CD4-positive, alpha-beta T cell treated with Interleukin-1 beta for 1 hour (primary cell): ENCODE measurements at places on chromosomes 16 and 17.

DNA sequence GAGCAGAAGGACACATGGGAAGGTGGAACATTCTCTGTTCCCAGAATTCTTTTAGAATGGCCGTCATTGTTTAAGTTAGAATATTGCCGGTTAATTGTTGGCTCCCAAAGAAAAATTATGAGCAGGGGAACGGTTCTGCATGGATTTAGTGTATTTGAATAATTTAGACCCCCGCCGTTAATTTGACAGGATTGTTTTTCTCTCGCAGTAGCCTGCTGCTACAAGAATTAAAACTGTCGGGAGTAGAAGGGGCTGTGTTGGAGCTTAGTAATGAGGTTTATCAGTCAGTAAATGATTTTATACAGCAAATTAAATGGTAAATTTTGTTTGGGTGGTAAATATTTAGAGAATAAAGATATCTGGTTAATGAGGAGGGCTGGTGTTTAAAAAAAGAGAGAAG lies 431.2 kb upstream of the DYNLRB2 start:
- no peak for DNase-seq

DNA sequence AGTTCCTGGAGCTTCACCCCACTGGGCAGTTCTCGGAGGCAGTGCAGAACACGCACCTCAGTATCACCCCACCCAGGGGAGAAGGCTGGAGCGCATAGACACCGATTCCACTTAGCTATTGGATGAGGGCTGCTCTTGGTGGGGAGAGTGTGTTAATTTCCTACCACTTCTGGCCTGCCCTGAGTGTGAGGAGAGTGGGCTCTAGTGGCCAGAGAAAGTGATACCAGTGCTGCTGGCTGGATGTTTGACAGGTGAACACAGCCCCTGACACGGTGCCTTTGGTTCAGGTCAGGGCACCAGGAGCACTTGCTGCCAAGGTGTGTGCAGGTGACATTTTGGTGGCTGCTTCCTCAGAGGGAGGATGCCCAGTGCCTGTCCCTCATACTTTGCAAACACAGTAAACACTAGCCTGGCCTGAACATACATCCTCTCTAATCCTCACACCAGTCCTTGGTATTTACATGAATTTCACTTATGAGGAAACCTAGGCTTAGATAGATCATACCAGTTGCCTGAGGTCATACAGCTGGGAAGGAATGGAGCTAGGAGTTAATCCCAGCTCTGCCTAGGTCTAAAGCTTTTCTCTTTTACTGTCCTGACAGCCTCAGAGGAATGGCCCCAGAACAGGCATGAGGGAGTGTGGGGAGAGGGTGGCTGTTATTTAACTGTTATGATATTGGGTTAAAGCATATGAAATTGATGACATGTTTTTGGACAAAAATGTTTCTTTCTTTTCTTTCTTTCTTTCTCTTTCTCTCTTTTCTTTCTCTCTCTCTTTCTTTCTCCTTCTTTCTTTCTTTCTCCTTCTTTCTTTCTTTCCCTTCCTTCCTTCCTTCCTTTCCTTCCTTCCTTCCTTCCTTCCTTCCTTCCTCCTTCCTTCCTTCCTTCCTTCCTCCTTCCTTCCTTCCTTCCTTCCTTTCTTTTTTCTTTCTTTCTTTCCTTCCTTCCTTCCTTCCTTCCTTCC lies 21.0 kb upstream of the ITGAX start:
- DNase-seq = peak; percentile 44

DNA sequence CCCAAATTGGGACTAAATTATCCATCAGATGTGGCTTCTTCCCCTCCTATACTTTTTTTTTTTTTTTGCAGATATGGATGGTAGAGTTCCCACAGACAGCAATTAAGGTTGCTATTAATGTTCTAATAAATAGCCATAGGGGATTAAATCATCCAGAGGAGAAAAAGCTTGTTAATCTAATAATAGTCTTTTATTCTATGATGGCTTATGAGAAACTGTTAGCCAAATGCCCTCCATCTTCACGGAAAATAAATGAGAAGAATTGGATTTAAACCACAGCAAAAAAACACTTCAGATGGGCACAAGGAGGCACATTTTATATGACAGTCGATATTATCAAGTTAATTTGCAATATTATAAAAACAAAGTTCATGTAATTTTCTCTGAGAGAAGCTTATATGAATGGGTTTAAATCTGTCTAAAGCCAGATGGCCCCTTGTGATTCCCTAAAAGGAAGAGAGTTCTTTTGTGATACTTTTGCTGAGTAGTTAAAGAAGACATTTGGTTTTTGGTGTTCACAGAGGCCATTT lies 5.1 kb upstream of the CAPNS2 start:
- DNase-seq = no peak

DNA sequence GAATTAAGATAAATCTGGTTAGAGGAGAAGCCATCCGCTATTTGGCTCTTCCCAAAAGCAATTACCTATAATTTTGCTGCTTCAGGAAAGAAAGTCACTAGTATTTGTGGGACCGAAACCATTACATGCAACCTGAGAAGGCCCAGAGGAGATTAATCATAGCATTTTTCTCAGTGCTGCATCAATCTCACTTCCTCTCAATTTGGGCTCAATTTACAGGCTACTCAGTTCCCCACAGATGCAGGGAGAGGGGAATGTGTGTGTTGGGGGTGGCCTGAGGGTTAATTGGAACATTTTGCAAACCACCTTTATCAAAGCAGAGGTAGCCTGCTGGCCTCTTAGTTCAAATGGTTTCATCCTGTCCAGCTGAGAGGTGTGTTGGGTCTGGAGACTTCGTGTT lies 394.7 kb upstream of the ASIC2 start:
- DNase-seq = no peak

DNA sequence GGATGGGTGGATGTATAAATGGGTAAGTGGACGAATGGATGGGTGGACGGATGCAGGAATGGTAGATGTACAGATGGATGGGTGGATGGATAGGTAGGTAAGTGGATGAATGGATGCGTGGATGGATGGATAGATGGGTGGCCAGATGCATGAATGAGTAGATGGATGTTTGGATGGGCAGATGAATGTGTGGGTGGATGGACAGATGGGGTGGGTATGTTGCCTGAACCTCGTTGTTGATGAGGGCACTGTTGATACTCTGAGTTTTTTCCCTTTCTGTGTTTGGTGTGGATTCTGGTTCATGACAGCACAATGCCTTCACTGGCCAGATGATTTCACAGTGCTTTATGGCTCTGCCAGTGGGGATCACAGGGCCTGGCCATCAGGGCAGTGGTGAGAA lies 208.3 kb downstream of the NPIPB11 start:
- no peak for DNase-seq

GRCh38 chr17:31511195-31511578 lies 119.7 kb downstream of the RAB11FIP4 start:
- DNase-seq = no peak

DNA sequence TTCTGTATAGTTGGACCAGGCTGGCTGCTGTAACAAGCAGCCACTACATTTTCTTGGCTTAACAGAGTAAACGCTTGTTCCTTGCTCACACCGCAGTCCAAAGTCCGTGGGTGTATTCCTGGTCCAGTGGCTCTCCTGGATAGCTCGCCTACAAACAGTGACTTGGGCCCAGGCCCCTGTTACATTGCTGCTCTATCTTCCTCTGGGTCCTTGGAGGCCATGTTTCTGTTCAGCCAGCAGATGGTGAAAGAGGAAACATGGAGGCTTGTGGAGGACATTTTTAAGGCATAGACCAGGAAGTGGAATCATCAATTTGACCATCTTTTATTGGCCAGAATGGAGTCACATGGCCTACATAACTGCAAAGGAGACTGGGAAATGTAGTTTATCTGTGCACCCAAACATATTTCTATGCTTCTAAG lies 55.1 kb downstream of the ATP2C2 start:
- peak; percentile 6 for DNase-seq

GRCh38 chr17:15233022-15233805 lies 31.9 kb downstream of the PMP22 start:
- DNase-seq = no peak

DNA sequence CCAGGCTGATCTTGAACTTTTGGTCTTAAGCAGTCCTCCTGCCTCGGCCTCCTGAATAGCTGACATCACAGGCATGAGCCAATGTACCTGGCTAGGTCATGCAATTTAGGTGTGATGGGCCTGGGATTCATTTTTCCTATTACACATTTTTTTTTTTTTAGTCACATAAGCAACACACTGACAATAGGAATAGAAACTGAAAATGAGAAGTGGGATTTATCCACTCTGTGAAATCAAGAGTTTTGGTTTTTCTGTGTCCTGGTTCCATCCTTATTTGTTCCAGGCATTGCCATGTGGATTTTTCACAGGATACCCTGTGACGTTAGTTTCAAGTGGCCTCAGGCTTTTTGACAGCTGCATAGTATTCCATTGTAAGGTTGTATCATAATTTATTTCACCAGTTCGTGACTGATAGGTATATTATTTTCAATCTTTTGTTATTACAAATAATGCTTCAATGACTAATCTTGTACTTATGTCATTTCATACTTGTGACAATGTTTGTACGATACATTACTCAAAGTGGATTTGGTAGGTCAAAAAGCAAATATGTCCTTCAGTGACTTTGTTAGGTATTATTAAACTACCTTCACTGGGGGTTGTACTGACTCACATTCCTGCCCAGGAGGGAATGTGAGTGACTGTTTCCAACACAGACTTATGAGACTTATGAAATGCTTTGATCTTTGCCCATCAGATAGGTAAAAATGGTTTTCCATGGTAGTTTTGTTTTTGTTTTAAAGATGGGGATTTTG lies 10.6 kb downstream of the ADCY7 start:
- no peak for DNase-seq

DNA sequence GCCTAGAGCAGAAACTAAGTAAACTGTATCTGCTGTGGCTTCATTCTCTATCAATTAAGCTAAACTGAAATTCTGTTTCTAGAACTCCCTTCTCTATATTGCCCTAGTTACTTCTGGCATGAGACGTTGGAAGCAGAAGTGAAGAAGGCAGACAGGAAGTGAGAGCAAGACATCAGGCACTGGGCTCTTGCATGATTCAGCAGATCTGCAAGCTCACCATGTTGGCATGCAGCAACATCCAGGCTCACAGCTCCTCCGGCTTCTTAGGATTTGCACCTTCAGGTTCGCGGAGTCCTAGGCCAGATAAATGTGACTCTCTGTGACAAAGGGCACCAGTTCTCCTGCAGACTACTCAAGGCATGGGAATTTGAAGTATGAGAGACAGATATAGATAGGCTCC lies 148.3 kb downstream of the CDH8 start:
- DNase-seq = no peak

DNA sequence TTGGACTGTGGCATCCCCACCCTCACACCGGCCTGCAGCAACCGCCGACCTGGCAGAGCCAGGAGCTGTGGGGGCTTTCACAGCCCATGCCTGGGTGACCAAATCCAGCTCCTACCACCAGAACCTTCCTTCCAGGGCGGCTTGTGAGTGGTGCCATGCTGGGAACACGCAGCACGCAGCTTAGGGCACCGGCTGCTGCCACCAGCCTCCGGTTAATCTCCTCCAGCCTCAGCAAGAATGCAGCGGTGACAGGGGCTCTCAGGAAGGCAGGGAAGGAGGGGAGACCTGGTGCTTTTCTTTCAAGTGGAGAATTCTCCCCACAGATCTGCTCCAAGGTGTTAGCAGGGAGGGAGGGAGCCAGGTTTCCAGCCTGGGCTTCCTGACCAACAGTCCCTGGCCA lies 32.3 kb upstream of the ANKRD40CL start:
- no peak for DNase-seq

GRCh38 chr17:43832168-43832975 lies 574 bp downstream of the MPP3 start:
- DNase-seq = peak; percentile 2

- DNase-seq = no peak
Measured at GRCh38 chr16:11253995-11254912, 1.8 kb downstream of the SOCS1 start.

- DNase-seq = no peak
Measured at GRCh38 chr17:9443811-9444210, 131.8 kb downstream of the STX8 start.

GRCh38 chr17:57849163-57849873 lies 526 bp downstream of the MRPS23 start:
- no peak for DNase-seq

- DNase-seq = peak; percentile 24
Measured at GRCh38 chr16:67481561-67482232, 740 bp upstream of the ATP6V0D1 start.

GRCh38 chr16:5706211-5706610 lies 608.6 kb upstream of the EEF2KMT start:
- DNase-seq = no peak

- DNase-seq = peak; percentile 76
Measured at GRCh38 chr16:23801378-23801777, 34.4 kb upstream of the PRKCB start.

GRCh38 chr17:12021623-12022140 lies 1.0 kb downstream of the MAP2K4 start:
- DNase-seq = no peak

- no peak for DNase-seq
Measured at GRCh38 chr16:19177111-19177739, 9.2 kb downstream of the SYT17 start.

DNA sequence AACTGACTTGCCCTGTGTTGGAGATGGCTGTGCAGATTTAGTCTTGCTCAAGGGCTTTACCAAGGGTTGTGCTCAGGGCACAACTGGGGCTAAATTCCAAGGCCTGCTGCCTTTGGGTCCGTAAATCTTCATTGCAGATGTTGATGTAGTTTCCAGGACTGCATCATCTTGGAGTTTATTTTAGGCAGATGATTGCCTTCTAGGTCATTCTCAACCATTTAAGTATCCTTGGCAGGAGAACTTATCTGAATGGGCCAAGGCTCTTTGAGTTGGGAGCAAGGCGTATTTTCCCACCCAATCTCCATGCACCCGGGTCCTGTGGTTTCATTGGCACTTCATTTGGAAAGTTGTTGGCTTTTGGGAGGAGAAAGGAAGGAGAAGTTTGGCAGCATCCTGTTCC lies 200.3 kb downstream of the MSI2 start:
- no peak for DNase-seq

DNA sequence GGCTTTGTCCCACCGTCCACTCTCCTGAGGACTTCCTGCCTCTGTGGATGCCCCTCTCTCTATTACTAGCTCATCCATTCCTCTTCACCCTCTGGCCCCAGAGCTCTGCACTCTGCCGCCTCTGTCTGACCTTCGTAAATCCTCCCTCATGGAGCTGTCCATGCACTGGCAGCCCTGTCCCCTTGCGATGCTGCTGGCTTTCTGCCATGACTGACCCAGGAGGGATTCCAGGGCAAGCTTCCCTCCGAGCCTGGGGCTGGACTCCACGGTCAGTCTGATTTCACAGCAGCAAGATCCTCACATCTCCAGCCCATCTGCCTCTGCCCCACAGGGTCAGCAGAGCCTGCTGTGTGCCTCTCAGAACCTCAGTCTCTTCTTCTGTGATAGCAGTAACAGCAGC lies 4.7 kb downstream of the CBFA2T3 start:
- no peak for DNase-seq

GRCh38 chr17:16817201-16817600 lies 127.2 kb downstream of the CCDC144A start:
- DNase-seq = no peak

DNA sequence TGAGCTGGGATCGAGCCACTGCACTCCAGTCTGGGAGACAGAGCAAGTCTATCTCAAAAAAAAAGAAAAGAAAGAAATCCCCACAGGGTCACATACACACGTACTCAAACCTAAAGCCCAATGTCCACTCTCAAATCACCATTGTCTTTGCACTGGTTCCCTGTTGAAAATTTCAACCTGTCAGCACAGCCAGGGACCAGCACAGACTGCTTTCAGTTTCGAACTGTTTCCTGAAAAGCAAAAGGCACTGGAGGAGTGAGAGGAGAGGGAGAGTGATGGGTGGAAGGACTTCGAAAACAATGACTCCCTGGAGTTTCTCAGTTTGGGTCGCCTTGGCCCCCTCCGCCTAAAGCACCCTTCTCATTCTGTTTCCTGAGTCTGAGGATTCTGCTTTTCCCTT lies 9.0 kb upstream of the CD300C start:
- no peak for DNase-seq
